Activated CD4-positive, alpha-beta T cell treated with anti-CD3 and anti-CD28 coated beads for 24 hours (primary cell): ENCODE measurements at places on chromosomes 2 and 18.

- DNase-seq, result no peak
Observed at GRCh38 chr2:217436386-217436785, 566.4 kb downstream of the TNS1 start.

DNA sequence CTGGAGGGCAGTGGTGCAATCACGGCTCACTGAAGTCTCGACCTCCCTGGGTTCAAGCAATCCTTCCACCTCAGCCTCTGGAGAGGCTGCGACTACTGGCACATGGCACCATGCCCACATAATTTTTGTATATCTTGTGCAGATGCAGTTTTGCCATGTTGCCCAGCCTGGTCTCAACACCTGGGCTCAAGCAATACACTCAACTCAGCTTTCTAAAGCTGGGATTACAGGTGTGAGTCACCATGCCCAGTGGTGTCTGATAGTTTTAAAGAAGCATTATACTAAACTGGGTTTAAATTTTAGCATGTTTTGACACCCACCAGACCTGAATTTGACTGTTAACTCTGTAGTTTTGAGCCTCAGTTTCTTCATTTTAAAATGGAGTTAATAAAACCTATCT, 109.4 kb upstream of the SLC38A11 start:
- no peak for DNase-seq

GRCh38 chr18:50875966-50876536, 2.9 kb upstream of the ME2 start:
- DNase-seq, result no peak

DNA sequence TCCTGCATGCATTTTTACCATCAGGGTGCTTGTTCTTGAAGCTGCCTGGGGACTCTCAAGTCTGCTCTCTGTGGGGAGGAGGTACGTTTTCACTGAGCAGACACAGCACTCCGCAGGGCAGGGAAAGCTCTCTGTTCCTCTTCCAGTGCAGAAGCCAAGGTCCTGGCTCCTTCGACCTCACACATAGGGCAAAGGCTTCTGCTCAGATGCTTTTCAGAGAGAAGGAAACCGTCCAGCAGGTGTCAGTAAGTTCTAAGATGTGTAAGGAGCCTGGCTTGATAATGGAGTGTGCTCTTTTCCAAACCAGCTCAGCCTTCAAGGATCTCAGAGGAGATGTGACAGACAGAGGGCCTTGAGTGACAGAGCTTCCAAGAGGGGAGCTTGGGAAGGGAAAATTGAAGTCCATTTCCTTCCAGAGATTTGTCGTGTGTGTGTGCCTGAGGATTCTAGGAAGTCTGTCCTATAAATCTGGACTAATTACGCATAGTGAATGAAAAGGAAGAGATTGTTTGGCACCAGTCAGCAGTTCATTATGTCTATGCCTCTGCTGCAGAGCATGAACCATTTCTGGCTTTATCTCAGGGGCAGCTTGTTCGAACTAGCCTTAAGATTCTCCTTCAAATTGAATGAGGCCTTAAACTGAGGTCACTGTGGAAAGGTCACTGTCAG, 67.3 kb upstream of the UPP2 start:
- DNase-seq, result no peak

GRCh38 chr18:10805587-10806118, 279.8 kb downstream of the NAPG start:
- no peak for DNase-seq

DNA sequence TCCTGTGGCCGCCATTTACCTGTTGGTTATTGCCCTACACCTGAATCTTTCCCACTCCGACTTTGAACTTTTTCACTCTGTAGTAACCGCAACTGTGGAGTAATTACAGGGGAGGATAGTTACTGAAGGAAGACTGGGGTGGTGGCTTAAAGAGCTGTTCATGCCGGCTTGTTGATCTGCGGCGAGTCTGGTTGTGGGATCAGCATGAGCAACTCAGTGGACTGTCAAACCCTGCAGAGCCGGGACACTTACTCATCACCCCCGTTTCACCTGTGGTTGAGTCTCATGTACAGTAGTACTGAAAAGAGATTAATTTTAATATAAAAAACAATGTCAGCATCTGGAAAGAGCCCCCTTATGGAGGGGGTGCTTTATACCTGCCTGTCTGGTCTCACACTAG, 2.1 kb downstream of the ASB1 start:
- no peak for DNase-seq

DNA sequence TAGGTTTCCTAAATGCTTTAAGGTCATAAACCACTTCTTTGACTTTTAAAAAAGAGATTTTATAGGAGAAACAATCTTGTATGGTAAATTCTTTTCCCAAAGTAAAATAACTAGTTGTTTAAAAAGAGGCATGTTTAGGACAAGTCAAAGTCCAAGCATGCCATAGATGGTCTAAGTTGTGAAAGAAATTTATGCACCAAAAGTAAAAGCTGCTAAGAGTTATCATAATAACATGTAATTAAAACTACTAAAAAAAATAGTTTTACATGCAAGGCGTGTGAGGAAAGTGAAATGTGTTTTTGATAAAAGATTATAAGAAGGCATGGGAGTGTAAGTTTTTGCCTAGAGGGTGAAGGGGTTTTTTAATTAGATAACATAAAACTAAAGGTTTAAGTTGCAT, 22.5 kb downstream of the FAM210A start:
- no peak for DNase-seq

GRCh38 chr2:86035883-86036668, 69.6 kb downstream of the POLR1A start:
- DNase-seq, result no peak

DNA sequence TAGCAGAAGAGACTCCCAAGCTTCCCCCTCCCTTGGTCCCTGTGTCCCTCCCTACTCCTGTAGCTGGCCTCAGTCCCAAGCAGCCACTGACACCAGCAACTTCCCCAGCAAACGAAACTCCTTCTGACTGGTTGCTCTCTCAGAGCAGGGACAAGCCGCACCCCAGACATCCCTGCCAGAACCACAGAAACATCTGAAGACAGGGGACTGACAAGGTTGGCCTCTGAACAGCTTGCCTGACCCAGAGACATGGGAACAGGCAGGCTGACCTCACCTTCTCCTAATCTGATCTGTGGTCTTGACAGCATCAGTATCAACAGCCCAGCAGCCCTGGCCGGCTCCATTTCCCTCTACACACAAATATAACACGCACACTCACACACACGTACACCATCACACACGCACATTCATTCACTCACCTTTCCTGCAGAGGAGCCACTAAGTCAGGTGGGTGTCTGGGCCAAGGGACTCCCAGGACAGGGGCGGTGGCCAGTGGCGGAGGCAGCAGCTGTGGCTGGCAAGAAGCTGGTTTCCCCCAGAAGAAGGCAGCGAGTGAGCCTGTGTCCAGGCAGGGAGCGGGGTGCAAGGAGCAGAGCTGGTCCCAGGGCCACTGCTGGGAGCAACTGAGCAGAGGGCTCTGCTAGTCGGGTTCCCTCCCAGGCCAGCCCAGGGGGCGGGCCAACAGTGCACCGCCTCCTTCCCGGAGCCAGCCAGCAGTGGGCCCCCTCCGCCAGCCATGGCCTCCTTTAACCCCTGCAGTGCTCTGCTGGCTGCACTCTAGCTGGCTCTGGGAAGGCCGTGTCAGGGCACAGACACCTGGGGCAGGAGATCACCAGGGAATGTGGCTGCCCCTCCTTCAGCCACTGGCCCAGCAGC, 59.1 kb downstream of the TNS1 start:
- DNase-seq, result no peak

DNA sequence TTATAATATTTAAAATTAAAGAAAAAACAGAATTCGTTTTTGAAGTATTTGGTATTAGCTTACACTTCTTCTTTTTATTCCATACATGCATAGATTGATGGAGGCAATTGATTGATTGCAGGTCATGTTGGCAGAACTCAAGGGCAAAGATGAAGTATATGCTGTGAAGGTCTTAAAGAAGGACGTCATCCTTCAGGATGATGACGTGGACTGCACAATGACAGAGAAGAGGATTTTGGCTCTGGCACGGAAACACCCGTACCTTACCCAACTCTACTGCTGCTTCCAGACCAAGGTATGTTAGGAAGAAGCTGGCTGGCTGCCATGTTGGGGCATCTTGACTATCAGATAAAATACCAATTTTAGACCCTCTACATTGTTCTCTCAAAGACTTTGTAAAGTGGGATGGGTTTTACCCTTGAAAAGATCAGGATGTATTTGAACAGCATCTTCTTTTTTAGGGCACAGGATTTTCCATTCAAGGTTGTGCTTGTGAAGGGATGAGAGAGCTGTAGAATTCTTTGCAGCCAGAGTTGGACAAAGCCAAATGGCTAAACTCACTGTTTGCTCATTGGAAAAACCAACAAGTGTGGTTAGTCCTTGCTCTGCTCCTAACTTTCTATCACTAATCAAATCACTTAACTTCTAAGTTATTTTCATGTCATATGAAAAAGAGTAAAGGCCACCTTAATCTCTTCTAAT, 286.8 kb upstream of the EPAS1 start:
- DNase-seq, result no peak

GRCh38 chr2:60880643-60881046, 729 bp upstream of the REL start:
- DNase-seq, result no peak

- no peak for DNase-seq
Observed at GRCh38 chr2:223100061-223100511, 48.1 kb downstream of the KCNE4 start.

DNA sequence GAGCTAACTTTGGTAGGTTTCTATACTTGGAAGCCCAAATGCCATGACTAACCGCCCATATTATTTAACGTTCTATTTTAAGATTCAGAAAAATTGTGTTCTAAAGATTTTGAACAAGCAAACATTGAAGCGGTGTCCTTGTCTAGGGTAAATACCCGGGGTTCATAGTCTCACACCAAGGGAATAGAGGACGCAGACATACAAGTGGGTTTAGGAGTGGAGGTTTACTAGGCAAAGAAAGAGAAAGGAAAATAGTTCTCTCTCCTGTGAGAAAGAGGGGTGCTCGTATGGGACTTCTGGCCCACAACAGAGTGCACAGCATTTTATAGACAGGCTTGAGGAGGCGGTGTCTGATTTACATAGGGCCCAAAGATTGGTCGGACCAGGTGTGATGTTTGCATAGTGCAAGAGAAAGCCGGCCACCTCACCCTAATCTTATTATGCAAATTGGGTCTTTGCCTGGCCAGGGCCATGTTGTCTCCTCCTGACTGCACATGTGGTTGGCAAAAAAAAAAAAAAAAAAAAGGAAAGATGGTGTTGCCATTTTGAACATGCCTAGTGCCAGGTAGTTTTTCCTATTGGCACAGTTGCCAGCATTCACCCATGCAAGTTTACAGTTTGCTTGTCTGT, 1062.6 kb downstream of the LRP1B start:
- no peak for DNase-seq

- DNase-seq, result no peak
Observed at GRCh38 chr2:174051068-174051467, 85.9 kb upstream of the SP3 start.

- DNase-seq, result no peak
Observed at GRCh38 chr2:85529809-85530208, 9.2 kb upstream of the MAT2A start.

GRCh38 chr2:44928483-44929158, 12.9 kb upstream of the SIX3 start:
- DNase-seq, result no peak

- DNase-seq, result no peak
Observed at GRCh38 chr2:167386694-167387093, 498.4 kb downstream of the XIRP2 start.

- no peak for DNase-seq
Observed at GRCh38 chr2:118122594-118123281, 34.5 kb downstream of the INSIG2 start.

DNA sequence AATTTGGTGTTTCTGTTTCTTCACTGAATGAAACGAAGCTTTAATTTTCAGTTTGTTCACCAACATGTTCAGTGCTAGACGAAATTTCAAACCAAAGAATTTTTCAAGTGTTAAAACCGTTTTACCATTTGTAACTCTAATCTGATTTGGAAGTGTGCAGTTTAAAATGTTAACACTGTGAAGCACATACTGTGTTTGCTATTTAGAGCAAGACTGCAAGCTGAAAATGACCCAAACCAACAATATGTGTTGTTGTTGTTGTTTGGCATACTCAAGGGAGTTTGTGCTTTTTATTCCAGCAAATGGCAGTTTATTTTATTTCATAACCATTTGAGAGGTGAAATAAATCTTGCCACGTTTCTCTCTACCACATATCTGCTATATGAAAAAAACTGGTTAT, 128.4 kb upstream of the CDH7 start:
- DNase-seq, result no peak

DNA sequence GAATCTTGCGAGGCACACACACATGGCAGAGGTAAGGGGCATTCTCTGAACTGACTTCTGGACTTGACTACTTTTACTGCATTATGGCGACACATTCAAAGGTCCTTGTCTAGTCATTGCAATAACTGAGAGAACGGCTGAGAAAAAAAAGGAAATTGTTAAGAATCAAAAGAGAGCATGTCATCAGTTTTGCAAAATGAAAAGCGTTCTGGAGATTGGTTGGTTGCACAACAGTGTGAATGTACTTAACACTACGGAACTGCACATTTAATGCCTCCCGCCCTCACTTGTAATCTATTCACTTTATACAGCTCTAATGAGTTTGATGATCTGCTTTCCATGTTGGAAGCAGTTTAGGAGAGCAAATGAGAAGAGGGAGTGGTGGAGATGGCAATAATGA, 68.5 kb upstream of the NFU1 start:
- no peak for DNase-seq

DNA sequence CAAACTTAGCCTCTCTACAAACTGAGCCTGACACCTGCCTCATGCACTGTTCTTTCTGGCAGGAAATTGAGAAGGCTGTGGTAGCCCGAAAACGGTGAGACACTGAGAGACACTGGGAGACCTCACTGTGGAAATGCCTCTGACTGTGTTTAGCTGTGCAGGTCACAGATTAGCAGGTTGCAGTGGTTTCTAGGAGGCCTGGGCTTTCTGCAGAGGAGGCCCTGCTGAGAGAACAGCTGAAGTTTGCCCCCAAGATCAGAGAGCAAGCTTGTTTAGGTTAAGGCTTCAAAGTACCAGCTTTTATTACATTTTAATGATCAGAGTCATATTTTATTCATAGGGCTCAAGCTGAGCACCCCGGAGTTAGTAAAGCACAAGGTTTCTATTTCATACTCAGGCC, 68.7 kb upstream of the LYPD6 start:
- no peak for DNase-seq

DNA sequence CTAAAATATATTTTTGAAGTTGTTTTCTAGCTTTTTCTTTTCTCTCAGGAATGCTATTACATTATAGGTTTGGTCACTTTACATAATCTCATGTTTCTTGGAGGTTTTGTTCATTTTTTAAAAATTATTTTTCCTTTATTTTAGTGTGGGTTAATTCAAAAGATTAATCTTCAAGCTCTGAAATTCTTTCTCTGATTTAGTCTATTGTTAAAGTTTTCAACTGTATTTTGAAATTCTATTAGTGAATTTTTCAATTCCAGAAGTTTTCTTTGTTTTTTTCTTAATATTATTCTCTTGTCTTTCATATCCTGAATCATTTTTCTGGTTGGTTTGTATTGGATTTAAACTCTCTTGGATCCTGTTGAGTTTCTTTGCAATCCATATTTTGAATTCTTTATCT, 80.4 kb downstream of the MSTN start:
- no peak for DNase-seq

- no peak for DNase-seq
Observed at GRCh38 chr18:581096-581495, 916 bp downstream of the CETN1 start.
